Psoas muscle (tissue), 8 donors: ENCODE measurements at places on chromosomes 16 and 17.

GRCh38 chr17:81961087-81961511 lies at the start of gene NOTUM:
NOTUM (minus strand) TSS chr17:81961187; CDS start chr17:81960909, 278 bp downstream.
- DNase-seq, result peak; percentile 54

DNA sequence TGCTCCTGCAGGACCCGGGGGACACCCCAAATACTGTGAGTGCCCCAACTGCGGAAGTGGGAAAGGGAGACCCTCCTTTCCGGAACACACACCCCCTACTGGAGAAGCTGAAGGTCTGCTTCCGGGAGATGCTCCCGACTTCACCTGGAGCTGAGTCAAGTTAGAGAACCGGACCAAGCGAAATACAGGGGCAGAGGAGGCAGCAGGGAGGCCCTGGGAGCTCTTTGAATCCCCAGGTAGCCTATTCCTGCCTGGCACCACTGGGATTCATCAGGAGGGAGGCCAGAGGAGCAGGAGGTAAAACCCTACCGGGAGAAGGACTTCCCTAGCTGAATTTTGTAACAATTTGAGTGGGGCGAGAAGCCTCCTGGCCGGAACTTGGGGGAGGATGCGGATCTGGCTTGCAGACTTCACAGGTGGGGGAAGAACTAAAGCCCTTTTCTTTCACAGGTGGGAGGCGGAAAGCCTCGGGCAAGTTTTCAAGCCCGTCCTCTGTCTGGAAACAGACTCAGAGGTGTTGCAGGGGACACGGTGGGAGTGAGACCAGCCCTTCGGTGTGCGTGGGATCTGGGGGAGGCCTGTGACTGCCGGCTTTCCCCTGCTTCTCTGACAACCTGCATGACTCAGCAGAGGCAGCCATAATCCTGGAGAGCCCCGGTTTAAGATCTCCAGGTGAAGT lies 22.4 kb upstream of the TEKT1 start:
- DNase-seq, result no peak

DNA sequence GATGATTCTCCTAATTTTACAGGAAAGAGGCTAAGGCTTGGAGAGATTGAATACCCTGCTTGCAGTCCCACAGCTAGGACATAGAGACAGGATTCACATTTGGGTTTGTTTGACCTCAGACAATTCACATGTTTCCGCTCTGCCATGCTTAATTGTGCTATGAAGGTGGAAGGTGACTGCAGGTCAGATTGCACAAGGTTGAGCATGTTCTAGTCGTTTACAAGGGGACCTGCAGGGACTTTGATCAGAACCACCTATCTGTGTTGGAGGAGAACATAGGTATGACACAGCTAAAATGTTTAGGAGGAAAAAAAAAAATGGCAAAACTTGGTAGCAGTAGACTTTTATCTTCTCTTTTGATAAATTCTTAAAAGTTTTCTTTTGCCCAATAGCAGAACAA lies 4.9 kb upstream of the ANKFN1 start:
- DNase-seq, result no peak

DNA sequence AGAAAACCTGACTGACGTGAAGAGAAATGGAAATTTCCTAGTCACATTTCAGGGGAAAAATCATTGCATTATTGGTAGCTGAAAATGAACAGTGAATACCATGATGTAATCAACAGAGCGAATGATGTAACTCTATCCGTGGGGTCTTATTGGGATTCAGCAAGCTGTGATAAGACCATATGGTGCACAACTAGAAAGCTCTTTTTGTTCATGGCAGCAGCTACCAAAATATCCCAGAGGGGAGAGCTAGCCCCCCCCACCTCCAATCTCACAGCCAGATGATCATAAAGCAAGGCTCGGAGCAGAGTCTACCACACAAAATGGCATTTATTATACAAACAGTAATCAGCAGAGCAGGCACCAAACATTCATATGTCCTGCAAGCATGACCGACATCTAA lies 22.2 kb upstream of the DNAH17 start:
- no peak for DNase-seq

- DNase-seq, result peak; percentile 70
Observed at GRCh38 chr17:57552114-57552624, 192.9 kb downstream of the CCDC182 start.

DNA sequence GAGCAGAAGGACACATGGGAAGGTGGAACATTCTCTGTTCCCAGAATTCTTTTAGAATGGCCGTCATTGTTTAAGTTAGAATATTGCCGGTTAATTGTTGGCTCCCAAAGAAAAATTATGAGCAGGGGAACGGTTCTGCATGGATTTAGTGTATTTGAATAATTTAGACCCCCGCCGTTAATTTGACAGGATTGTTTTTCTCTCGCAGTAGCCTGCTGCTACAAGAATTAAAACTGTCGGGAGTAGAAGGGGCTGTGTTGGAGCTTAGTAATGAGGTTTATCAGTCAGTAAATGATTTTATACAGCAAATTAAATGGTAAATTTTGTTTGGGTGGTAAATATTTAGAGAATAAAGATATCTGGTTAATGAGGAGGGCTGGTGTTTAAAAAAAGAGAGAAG lies 431.2 kb upstream of the DYNLRB2 start:
- no peak for DNase-seq

DNA sequence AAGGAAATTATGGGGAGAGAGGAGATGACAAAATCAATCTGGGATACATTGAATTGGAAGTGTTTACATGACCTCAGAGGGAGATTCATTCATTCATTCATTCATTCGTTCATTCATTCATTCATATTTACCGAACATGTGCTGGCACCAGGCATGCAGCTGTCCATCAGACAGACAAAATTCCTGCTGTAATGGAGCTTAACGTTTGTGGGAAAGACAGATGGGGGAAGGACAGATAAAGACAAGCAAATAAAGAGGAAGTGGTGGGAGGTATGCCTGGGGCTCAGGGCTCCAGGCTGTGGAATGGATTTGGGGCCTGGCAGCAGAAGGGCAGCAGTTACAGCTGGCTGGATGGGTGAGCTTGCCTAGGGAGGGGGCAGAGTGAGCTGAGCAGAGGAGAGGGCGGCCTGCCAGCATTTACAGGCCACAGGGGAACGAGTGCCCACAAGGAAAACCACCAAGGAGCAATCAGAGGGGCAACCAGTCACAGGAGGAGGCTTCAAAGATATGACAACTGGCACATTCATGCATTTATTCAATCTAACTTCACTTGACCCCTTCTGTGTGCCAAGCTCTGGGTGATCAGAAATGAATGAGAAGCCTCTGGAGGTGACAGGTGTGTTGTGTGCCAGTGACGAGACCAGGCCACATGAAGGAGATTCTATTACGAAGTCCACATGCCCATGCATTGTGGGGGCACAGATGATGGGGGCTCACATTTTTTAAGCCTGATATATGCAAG lies 48.5 kb downstream of the ARHGAP27 start:
- DNase-seq, result no peak

DNA sequence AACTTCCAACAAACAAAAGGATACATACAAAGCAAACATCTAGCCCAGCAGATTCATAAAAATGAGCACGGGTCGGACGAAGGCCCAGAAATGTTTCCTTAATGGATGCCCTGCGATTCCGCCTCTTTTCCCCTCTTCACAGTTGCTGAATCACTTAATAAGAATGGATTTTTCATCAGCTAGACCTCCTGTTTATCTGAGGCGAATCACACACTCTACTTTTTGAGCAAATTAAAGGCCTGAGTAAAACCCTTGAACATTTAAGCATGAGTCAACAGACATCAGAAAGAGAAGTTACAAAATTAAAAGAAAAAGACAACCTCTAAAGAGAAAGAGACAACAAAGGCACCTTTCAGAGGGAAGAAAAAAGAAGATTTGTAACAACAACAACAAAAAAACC lies 44.7 kb downstream of the HS3ST3A1 start:
- no peak for DNase-seq

DNA sequence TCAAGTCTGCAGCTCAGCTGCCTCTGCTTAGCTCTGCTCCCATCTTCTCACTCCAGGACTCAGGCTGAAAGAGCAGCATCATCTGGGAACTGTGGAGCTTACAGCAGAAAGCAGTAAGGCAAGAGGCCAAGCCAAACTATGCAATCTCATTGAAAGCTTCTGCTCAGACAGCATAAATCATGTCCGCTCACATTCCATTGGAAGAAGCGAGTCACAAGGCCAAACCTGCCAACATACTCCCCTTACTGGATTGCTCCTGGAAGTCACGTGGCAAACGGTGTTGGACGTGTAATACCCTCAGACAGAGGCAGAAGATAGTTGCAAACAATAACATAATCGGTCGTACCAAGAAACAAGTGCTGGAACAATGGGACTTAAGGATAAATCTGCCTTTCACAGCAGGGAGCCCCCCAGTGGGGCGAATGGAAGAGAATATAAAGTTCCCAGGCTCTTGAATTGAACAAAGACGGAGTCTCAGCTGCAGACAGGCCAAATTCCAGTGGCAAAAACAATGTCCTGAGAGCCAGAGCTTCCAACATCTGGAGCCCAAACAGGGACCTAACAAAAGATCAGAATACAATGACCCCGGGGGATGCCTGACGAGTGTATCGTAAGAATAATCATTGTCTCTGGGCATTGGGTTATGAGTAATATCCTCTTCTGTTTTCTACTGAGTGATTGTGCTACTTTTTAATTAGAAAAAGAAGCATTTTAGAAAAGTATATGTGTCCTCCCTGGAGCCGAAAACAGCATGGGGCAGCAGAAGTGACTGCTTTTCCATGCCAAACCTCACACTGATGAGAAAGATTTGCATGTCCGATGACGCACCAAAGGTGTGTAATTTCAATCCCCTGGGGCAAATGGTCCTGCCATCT lies 68.4 kb downstream of the CMC2 start:
- DNase-seq, result peak; percentile 56

DNA sequence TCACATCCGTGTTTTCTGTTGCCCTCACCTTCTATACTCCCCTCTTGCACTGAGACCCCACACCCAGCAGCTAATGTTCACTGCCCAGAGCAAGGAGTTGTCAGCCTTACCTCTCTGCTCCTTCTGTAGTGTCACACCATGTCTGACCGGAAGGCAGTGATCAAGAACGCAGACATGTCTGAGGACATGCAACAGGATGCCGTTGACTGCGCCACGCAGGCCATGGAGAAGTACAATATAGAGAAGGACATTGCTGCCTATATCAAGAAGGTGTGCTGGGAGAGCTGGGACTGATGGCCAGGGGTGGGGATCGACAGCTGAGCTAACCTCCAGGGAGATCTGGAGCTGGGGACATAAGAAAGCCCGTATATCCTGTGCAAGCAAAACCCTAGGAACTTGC lies 3.7 kb downstream of the DYNLL2 start:
- no peak for DNase-seq

- peak; percentile 58 for DNase-seq
Observed at GRCh38 chr17:72683506-72684404, 408.7 kb downstream of the SLC39A11 start.

DNA sequence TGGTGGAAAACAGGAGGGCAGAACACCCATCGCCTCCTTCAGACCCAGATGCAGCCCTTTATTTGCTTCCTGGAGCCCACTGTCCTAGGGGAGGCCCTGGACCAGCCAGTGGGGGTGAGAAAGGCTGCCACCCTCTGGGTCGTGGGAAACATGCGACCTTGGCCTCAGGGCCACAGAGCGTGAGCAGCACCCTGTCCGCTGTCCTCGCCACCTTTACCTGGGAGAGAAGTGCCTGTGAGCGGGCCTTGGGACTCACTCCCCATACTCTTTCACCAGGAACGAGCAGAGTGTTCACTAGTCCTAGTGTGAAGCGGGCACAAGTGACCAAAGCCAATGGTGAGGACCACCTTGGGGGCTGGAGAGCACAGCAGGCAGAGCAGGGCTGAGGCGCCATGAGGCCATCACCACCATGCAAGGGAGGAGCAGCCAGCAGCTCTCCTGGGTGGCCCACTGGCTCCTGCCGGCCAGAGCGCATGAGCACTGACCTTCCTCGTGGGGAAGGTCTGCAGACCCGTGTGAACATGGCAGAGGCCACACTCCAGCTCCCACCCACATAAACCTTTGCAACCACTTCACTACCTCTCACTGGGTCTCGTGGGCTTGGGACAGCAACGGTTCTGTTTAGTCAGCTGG lies 8.5 kb downstream of the SMCR8 start:
- DNase-seq, result no peak

DNA sequence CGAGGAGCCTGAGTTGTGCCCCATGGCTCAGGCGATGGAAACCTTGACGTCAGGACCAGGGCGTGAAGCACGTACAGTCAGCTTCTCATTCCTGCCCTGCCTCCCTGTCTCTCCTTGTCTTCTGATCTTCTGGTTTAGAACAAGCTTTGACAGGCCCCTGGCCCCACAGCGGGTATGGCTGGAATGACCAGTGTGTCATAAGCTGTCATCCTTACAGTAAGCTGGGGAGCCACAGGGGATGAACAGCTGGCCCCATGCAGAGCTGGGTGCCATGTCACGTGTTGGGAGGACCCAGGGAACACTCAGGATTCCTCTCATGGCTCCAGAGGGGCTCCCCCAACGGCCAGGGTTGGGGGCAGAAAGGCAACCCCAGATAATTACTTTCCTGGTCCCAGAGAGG lies 157.6 kb upstream of the PLCG2 start:
- DNase-seq, result no peak

GRCh38 chr17:37293770-37294169 lies 82.0 kb upstream of the C17orf78 start:
- DNase-seq, result no peak

DNA sequence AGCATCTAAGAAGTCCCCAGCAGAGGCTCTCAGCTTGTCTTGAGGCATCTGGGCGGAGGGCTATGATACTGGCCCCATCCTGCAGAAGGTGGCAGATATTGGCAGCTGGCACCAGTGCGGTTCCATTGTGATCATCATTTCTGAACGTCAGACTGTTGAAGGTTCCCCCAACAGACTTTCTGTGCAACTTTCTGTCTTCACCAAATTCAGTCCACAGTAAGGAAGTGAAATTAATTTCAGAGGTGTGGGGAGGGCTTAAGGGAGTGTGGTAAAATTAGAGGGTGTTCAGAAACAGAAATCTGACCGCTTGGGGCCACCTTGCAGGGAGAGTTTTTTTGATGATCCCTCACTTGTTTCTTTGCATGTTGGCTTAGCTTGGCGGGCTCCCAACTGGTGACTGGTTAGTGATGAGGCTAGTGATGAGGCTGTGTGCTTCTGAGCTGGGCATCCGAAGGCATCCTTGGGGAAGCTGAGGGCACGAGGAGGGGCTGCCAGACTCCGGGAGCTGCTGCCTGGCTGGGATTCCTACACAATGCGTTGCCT lies at the start of gene CIITA:
CIITA (plus strand) TSS at position 404 of the 543 bp plus-strand sequence; CDS start at position 533, 129 bp downstream.
- peak; percentile 82 for DNase-seq

DNA sequence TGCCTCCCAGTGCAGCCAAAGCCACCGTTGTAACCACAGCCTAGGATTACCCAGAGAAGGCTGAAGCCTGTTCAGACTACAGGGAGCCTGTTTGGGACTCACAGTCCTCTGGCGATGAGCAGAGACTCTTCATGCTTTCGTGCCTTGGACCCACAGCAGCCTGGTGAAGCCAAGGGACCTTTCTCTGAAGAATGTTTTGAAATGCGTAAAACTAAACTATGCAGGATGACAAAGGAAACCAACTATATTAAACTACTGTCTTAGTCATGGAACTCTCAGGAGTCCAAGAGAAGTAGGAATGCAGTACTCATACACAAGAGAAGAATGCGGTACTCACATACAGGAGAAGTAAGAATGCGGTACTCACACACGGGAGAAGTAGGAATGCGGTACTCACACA lies 20.9 kb downstream of the ABR start:
- no peak for DNase-seq

DNA sequence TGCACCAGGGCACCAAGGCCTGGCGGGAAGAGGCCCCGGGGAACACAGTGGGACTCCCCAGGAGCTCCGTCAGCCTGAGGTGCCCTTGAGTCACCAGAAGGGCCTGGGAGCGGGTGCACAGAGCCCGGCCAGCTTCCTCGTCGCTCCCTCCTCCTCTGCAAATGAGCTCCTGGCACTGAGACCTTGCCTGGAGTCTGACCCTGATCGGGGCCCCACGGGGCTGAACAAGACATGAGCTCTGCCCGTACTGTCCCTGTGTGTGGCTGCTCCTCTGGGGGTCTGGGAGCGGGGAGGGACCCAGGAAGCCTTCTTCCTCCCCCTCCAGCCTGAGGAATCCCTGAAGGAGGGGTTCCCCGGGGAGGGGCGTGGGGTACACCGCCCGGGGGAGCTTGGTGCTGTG lies 36.4 kb upstream of the SSTR5 start:
- no peak for DNase-seq
